RPMI7951 (cell line): ENCODE measurements at places on chromosomes 16 and 17.

GRCh38 chr16:68732042-68732680, 4.9 kb upstream of the CDH1 start:
- peak; percentile 54 for DNase-seq

GRCh38 chr17:65662196-65662595, 100.7 kb upstream of the AXIN2 start:
- DNase-seq = no peak

GRCh38 chr16:69217433-69217832, 30.5 kb downstream of the SNTB2 start:
- DNase-seq = peak; percentile 44

- no peak for DNase-seq
These were observed 113.4 kb upstream of the CDH8 start for GRCh38 chr16:62149631-62150030.

DNA sequence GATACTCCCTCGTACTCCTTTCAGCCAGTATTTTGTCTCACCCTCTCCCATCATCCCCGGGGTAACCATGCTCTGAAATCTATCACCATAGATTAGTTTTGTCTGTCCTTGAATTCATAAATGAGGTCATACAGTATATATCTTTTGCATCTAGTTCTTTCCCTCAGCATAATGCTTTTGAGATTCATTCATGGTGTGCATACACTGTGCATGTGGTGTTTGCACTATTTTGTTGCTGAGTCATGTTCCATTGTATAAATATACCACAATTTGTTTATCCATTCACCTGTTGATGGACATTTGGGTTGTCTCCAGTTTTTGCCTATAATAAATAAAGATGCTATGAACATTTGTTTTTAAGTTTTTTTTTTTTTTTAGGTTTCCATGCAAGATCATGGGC, 34.2 kb upstream of the NLRP1 start:
- DNase-seq = no peak

- DNase-seq = no peak
These were observed 90.6 kb upstream of the HLF start for GRCh38 chr17:55174133-55174532.

DNA sequence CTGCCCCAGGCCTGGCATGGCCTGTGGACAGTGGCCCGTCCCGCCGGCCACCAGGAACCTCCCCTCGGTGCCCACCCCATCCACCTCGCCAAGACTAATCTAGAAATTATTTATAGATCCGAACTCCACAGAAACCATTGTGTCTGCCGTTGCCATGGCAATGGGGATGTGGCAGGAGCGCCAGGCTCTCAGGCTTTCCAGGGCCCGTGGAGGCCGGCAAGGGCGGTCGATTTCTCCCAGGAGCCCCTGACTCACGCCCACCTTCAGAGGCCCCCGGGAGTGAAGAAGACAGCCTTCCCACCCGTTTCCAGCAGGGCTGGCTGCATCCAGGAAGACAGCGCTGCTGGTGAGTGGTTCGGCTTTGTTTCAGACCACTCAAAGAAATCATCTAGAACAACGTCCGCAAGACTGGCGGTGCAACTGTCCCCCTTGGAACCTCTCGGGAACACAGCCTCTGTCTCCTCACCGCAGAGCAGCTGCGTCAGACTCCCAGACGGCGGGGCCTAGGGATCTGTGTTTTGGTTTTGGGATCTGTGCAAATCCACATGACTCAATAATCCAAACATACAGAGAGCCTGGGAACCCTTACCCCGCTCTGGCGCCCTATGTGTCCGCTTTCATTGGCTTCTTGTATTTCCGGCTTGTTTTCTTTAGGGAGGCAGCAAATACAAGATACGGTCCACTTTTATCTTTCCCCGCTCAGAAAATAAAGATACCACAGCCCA, 48.5 kb upstream of the ZCCHC14 start:
- no peak for DNase-seq

DNA sequence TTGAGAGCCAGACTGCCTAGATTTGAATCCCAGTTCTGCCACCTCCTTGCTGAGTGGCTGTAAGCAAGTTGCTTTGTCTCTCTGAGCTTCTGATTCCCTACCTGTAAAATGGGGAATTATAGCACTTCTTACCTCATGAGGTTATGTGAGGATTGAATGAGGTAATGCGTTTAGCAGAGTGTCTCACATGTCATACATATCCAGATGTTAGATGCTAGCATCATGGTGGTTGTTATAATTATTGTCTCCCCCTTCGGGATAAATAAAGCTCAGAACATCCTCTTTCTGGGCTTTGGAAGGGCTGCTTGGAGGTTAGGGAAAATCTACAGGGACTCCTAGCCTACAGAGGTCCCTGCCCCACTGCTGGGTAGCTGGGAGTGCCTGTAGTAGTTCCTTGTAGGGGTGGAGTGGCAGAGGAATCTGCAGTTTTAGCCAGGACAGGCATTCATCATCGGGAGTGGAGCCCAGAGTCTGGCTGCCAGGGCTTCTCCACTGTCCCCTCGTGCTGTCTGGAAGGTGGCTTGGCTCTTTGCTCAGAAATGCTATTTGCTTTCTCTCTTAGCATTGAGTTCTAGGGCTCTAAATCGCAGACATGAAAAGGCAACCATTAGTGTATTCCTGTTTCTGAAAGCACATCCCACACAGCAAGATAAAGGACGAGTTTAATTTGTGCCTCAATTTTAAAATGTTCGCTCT, 137.9 kb upstream of the CACNG3 start:
- no peak for DNase-seq

- peak; percentile 72 for DNase-seq
These were observed 84.3 kb downstream of the CYTH1 start for GRCh38 chr17:78697554-78698343.

DNA sequence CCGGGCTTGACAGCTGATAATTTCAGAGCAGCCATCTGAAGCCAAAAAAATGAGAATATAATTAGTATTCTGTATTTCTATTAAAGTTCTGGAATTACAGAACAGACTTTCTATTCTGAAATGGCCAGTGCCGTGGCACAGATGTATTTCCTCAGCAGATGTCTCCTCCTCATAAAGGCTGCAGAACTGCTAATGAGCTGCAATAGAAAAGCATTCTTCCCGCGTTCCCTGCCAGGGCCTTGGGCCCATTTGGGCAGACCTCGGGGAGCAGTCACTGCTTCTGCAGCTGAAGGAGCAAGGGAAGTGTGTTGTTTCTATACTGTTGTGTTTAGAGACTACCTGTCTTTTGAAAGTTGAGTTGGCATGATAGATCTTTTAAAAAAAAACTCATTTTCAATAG, 152.6 kb upstream of the CACNG5 start:
- DNase-seq = no peak

GRCh38 chr17:22300731-22301352, 608.5 kb downstream of the KCNJ18 start:
- DNase-seq = no peak

GRCh38 chr16:30149250-30149930, 26.4 kb upstream of the MAPK3 start:
- DNase-seq = no peak

DNA sequence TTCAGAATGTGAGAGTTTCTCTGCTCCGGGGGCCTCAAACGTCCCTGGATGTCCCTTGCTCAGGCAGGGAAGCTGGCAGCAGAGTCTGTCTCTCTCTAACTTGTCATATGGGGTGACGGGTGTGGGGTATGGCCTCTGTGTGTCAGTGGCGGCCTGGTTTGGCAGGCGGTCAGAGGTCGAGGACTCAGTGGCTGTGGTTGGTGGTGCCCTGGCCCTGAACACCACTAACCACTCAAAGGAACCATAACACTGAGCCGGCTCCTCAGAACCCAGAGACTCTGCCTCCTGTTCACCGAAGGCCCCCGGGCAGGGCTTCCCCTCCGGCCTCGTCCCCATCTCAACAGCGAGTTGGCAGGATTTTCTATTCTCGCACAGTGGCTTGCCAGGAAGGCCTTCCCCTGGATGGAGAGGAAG, 677 bp downstream of the P2RX1 start:
- DNase-seq = no peak

- DNase-seq = peak; percentile 54
These were observed 30.3 kb downstream of the CHD9NB start for GRCh38 chr16:53022374-53022773.

DNA sequence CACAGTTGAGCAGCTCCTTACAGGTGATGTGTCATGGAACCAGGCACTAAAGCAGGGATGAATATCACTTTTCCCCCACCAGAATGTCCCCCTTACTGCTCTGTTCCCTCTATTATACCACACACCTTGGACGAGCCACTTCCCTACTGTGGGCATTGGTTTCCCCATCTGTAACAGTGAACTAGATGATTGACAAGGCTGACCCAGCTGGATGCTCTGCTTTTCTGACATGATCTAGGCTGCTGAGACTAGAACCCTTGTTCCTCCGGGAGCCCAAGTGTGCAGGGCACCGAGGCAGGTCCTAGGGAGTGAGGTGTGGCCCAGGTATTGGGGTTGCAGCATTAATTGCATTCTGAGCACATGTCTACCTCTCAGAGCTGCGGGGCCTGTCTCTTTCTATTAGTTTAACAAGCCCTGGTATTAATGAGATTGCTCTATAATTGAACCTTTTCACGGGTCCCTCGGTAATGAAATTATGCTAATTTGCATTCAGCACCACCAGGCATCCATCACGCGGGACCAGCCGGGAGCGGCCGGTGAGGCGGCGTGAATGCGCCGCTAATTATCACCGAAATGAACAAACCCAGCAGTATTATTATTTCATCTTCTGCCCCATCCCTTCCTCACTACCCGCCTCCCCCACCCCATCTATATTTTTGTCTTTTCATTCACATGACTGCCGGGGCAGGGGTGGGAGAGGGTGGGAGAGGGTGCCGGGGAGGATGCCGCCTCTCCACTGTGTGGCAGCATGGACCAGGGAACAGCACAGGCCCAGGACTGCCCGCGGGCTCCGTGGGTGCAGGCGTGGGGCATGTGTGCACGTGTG, 121.1 kb downstream of the CYLD start:
- DNase-seq = no peak

DNA sequence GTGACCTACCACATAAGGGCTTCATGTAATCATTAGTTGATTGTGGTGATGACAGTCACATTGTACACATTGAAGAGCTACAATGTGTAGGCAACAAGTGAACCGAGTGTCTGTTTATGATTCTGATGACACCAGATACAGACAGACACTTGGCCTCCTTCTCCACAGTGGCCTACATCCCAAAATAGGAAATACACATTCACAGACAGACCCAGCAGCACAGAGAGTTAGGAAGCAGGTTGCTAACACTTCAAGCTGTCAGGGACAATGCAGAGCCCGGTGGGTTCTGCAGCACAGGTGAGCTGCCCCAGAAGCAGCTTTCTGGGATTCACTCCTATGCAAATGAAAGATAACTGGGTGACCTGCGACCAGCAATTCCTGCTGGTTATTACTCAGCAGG, 72.2 kb downstream of the CDH11 start:
- DNase-seq = no peak

- DNase-seq = peak; percentile 36
These were observed 5.7 kb upstream of the SPNS2 start for GRCh38 chr17:4492721-4493561.

DNA sequence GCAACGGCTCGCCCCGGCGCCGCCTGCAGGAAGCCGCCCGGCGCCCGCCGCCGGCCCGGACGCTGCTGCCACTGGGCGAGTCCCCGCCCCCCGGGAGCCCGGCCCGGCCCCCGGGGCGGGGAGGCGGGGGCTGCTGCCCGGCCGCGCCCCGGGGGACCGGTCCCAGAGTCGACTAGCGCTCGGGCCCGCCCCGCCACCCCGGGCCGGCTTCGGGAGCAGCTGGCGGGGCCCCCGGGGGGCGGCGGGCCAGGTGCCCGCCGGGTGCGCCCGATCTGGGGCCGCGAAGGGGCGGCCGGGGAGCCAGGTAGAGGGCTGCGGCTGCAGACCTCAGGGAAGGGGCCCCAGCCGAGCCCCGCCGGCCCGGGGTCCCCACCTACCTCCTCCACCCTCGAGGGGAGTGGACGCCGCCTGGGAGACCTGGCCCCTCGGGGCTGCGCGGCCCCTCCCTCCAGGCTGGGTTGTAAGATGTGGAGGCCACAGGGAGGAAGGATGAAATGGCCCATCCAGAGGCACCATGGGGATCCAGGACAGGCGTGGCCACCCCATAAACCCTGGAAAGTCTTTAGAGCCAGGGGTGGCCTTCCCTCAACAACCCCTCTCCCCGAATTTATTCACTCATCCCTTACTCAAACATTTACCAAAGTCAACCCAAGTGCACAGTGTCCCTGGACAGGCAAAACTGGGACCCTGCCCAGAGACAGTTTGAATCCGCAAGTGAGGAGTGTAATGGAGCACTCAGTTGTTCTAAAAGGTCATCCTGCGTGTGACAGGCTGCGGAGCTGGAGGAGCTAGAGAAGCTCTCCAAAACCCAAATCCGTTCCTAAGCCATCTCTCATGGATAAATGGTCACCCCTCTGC, at the start of gene CDYL2:
Gene CDYL2 (minus strand): TSS at position 73 of the 858 bp plus-strand sequence. CDS start 425 bp downstream, outside the sequence.
- peak; percentile 8 for DNase-seq

DNA sequence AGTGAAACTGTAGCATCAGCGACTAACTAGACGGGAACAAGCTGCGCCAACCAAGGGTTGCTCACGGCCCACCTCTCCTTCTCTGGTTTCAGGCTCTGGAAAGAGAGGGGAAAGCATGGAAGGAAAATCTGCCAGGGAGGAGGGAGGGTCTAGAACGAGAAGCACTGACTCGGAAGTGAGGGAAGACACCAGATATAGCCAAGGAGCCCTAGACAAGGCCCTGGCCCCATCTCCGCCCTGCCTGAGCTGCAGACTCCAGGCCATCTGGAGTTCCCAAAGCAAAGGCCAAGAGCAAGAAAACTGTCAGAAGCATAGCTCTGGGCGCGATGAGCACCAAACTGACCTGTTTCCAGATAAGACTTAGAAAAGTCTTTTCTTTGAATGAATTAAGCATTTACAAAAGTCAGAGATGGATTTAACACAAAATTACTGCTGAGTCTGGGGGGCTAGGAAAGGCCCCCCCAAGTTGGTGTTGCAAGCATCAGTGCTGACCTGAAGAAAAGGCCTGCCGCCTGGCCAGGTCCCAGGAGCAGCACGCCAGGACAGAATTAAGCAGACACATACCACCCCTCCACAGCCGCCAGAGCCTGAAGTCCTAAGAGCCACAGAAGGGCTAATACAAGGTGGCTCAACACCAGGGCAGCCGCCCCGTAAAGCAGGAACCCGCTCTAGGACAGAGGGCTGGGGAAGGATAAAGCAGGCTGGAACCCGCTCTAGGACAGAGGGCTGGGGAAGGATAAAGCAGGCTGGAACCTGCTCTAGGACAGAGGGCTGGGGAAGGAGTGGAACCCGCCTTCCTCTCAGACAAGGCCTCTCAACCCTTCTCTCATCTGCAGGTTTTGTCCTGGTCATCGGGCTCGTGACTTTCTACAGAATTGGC, 20.7 kb downstream of the TMEM204 start:
- DNase-seq = no peak

DNA sequence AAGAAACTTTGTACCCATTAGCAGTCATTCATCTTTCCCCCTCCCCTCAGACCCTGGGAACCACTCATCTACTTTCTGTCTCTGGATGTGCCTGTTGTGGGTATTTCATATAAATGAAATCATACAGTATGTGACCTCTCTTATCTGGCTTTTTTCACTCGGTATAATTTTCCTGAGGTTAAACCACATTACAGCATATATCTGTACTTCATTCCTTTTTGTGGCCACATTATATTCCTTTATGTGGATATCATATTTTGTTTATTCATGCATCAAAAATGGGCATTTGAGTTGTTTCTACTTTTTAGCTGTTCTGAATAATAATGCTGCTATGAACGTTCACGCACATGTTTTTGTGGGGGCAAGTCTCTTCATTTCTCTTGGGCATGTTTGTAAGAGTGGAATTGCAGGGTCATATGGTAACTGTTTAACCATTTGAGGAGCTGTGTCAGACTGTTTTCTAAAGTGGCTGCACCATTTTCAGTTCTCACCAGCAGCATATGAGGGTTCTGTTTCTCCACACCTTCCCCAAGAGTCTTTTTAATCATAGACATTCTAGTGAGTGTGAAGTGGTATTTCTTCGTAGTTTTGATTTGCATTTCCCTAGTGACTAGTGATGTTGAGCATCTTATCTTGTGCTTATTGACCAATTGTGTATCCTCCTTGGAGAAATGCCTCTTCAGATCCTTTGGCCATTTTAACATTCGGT, 3.8 kb downstream of the SNX29 start:
- no peak for DNase-seq
